ENCODE measurements at places on chromosomes 5 and 9.

DNA sequence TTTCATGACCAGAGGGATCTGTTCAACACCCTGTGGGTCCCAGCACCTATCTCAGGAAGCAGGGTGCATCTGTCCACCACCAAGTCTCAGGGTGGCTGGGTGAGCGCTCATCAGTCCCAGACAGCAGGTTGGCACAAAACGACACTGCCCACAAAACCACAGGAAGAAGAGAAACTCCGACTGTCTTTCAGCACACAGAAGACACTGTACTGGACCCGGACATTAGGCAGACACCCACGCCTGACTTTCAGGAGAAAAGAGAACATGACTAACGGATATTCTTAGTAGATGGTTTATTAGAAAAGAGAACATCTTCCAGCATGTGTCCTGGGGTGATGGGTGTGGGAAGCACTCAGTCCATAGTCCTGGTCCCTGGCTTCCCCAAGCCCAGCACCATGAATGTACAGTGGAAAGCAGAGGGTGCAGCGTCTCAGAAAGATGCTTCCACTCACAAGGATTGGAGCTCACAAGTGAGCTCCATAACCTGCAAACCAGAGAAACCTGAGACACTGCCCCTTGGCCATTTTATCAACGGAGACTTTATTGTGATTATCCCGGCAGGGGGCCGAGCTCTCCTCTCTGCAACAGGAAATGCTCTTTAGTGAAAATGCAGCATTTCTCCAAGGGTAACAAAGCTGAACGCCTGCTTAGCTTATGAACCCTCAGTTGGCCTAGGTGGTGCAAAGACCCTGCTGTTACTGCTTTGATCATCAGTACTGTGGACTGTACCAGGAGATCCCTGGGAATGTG, 35.8 kb upstream of the LCP2 start:
- no peaks in the 10 kb centered on the region for H3K27me3 ChIP-seq
- H3K36me3 ChIP-seq, result no peaks in the 10 kb centered on the region
- peak overlapping the region; percentile 30 for H3K4me3 ChIP-seq
- DNase-seq, result peak; percentile 85

DNA sequence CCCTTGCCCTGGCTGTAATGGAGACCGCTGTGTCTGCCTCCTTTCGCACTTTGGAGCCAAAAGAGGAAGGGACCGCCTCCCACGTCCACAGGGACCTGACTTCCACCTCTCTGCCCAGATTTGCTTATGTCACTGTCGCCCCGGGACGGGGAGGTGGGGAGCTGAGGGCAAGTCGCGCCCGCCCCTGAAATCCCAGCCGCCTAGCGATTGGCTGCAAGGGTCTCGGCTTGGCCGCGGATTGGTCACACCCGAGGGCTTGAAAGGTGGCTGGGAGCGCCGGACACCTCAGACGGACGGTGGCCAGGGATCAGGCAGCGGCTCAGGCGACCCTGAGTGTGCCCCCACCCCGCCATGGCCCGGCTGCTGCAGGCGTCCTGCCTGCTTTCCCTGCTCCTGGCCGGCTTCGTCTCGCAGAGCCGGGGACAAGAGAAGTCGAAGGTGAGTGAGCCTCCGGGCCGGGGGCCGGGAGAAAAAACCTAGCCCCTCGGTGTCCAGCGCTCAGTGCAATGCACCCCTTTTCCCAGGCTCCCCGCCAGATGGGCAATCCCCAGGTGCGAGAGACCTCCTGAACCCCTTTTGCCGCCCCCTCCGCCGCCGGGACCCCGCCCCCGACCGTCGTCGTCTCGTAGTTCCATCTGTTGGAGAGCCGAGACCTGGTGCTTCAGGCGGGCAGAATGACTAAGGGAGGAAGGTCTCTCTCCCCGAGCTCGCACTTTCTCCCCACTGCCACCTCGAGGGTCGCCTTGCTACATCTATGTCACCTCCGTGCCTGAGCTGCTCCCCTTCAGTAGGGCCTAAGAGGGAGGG, at the start of gene GPX3:
Gene GPX3, plus strand, starts transcription at position 288 of the 807 bp plus-strand sequence. Its CDS starts 64 bp downstream, at position 352.
- DNase-seq, result peak; percentile 94
- peaks cover 15% of the 10 kb centered on the region for H3K27me3 ChIP-seq
- peak within 1 kb of the TSS; percentile 86 for H3K4me3 ChIP-seq
- H3K4me1 ChIP-seq, result peaks cover 4% of the 10 kb centered on the region
- no peaks in the 10 kb centered on the region for H3K36me3 ChIP-seq

GRCh38 chr9:125633116-125633745, 73.8 kb downstream of the MAPKAP1 start:
- H3K27ac ChIP-seq, result peak overlapping the region; percentile 64
- no peaks in the 10 kb centered on the region for H3K36me3 ChIP-seq
- no peak for DNase-seq
- no peaks in the 10 kb centered on the region for H3K27me3 ChIP-seq

DNA sequence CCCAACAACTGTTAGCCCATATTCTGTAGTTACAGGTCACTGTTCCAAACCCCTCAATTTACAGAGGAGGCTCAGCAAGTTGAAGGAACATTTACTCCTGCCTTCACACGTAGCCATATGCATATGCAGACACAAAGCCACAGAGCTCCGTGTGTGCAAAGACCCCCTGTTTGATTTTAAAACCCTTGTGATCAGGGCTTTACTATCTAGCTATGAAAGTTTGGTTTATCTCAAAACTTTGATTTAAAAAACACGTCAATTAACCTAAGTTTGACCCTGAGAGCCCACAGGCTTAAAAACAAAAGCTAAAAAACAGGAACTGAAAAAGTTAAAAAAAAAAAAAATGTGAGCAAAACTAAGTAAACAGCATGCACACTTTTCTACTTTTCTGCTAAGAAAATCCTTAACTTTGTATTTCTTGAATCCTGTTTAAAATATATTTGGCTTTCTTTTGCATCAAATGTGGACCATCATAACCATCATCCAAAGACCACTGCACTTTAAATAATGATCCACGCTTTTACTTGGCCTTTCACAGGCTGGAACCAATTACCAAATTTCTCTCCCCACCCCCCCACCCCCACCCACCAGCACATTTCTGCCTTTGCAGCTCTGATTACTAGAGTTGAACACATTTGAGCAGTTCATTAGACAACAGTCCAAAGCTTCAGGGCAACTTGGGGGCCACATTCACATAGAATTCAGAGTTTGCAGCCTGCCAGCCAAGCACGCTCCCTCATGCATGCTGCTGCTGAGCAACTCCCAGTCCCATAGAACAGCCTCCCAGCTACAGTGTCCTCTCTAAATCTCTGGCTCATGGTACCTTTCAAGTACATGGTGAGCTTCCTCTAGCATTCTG, 128.8 kb upstream of the MAP3K1 start:
- H3K4me3 ChIP-seq, result no peak overlapping the region
- H3K36me3 ChIP-seq, result no peaks in the 10 kb centered on the region
- DNase-seq, result no peak
- no peaks in the 10 kb centered on the region for H3K27me3 ChIP-seq

- H3K4me1 ChIP-seq, result no peaks in the 10 kb centered on the region
- H3K27ac ChIP-seq, result no peak overlapping the region
- H3K27me3 ChIP-seq, result no peaks in the 10 kb centered on the region
- no peak overlapping the region for H3K4me3 ChIP-seq
- no peak for DNase-seq
Observed at GRCh38 chr9:113361304-113362018, 12.1 kb downstream of the BSPRY start.

- no peak overlapping the region for H3K4me3 ChIP-seq
- DNase-seq, result no peak
- H3K4me1 ChIP-seq, result no peaks in the 10 kb centered on the region
- no peaks in the 10 kb centered on the region for H3K36me3 ChIP-seq
- H3K27me3 ChIP-seq, result no peaks in the 10 kb centered on the region
Observed at GRCh38 chr5:127762412-127762811, 59.2 kb downstream of the CCDC192 start.

- H3K36me3 ChIP-seq, result no peaks in the 10 kb centered on the region
- no peak overlapping the region for H3K4me3 ChIP-seq
- no peaks in the 10 kb centered on the region for H3K4me1 ChIP-seq
- DNase-seq, result no peak
- no peak overlapping the region for H3K27ac ChIP-seq
Observed at GRCh38 chr9:29958469-29958868, 2385.2 kb upstream of the C9orf72 start.

GRCh38 chr5:1057485-1058082, 49.0 kb downstream of the NKD2 start:
- H3K4me1 ChIP-seq, result no peaks in the 10 kb centered on the region
- H3K36me3 ChIP-seq, result no peaks in the 10 kb centered on the region
- H3K4me3 ChIP-seq, result no peak overlapping the region
- no peaks in the 10 kb centered on the region for H3K27me3 ChIP-seq

DNA sequence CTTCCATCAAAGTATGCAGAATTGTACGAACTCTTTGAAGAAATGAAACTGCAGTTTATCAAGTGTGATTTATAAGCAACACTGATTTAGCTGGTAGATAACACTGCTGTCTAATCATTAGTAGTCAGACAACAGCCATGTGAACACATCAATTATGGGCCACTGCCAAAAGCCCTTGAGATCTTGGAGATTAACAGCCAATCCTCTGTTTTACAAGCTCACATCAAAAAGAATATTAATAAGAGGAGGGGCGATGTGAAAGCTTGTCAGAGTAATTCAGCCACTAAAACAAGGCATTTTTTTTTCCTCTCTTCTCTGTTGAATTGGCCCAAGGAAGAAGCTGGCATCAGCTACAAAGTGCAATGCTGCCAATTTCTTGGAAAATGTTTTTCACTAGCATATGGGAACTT, 28.1 kb downstream of the ZNF608 start:
- peaks cover 47% of the 10 kb centered on the region for H3K4me1 ChIP-seq
- H3K36me3 ChIP-seq, result no peaks in the 10 kb centered on the region
- no peaks in the 10 kb centered on the region for H3K27me3 ChIP-seq
- H3K27ac ChIP-seq, result no peak overlapping the region

GRCh38 chr5:10994091-10994986, 233.3 kb upstream of the DAP start:
- peak overlapping the region; percentile 42 for H3K4me3 ChIP-seq
- DNase-seq, result peak; percentile 57

GRCh38 chr9:120016231-120016630, 563.7 kb downstream of the CDK5RAP2 start:
- DNase-seq, result no peak
- H3K4me3 ChIP-seq, result no peak overlapping the region
- H3K27ac ChIP-seq, result no peak overlapping the region
- no peaks in the 10 kb centered on the region for H3K27me3 ChIP-seq
- no peaks in the 10 kb centered on the region for H3K36me3 ChIP-seq
- H3K4me1 ChIP-seq, result no peaks in the 10 kb centered on the region

All from GM23338 (cell line).